Germinal center (tissue), 1 donor: ENCODE measurements at places on chromosomes 5 and 9.
A peak's percentile ranks its signal among the peaks of the same experiment; 100 is the strongest.

DNA sequence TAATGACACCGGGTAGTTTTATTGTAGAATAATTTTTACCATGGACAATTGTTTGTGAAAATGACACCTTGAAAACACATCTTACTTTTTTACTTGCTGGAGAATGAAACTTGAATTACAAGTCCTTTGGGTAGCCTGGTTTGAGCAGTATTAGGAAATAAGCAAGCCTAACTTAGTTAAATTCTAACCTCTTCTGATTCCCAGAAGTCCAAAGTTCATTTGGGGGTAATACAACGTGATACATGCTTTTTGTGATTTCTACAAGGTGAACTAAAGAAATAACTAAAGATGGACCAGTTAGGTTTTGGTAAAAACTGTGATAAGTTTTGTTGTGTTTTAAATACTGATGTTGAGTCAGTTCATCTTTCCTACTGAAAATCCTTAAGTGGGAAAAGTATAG, 135.4 kb upstream of the DMRT1 start:
- no peak for DNase-seq

GRCh38 chr9:86353655-86354010, 577 bp downstream of the TUT7 start:
- no peak for DNase-seq

DNA sequence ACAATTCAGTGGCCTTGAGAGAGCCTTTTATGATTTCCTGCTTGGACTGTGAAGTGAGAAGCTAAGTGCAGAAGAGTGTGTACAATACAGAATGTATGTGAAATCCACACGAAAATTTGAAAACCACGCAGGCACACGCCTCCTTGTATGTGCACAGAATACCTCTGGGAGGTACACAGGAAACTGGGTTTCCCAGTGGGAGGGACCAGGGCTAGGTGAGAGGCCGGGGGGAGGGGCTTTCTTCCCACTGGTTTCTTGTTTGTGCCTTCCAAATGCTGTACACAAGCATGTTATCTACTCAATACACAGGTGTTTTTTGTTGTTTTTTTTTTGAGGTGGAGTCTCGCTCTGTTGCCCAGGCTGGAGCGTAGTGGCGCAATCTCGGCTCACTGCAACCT, 16.1 kb downstream of the C9orf50 start:
- DNase-seq, result no peak

GRCh38 chr5:16881251-16881650, 54.8 kb downstream of the MYO10 start:
- DNase-seq, result no peak

- DNase-seq, result no peak
These were observed 93.6 kb downstream of the ROR2 start for GRCh38 chr9:91856419-91856818.

DNA sequence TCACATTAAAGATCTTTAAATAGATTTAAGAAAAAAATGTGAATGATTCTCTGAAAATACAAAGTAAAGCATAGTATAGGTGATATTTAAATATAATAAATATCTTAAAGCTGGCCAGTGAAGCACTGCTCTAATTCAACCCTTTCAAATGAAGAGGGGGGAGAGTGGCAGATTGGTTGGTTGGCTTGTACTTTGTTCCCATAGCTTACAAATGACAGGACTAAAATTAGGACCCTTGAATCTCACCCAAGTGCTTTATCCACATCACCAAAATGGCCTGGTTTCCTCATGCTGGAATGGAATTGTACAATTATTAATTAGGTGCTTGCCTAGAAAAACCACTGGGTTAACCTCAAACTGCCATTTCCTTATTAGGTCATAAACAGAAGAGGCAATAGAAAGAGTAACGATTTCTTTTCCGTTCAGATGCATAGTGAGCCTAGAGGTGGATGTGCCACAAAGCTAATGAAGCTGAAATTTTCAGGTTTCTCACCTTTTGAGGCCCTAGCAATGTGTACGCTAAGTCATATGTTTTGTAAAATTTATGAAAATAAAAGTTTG, 354.5 kb upstream of the CDH6 start:
- DNase-seq, result no peak

GRCh38 chr5:167684251-167684650, 607.2 kb upstream of the WWC1 start:
- no peak for DNase-seq

- DNase-seq, result no peak
These were observed 27.2 kb downstream of the C9orf152 start for GRCh38 chr9:110180511-110181434.

DNA sequence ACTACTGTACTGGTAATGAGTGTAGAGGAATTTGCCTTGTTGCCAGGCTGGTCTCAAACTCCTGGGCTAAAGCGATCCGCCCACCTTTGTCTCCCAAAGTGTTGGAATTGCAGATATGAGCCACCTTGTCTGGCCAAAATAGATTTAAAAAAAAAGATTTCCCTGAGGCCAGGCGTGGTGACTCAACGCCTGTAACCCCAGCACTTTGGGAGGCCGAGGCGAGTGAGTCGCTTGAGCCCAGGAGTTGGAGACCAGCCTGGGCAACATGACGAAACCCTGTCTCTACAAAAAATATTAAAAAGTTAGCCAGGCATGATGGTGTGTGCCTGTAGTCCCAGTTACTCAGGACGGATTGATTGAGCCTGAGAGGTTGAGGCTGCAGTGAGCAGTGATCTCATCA, 62.5 kb downstream of the IPO11 start:
- no peak for DNase-seq

GRCh38 chr5:157767689-157768088, 24.2 kb downstream of the LSM11 start:
- DNase-seq, result no peak

- DNase-seq, result no peak
These were observed 44.9 kb downstream of the APBA1 start for GRCh38 chr9:69627281-69627680.

DNA sequence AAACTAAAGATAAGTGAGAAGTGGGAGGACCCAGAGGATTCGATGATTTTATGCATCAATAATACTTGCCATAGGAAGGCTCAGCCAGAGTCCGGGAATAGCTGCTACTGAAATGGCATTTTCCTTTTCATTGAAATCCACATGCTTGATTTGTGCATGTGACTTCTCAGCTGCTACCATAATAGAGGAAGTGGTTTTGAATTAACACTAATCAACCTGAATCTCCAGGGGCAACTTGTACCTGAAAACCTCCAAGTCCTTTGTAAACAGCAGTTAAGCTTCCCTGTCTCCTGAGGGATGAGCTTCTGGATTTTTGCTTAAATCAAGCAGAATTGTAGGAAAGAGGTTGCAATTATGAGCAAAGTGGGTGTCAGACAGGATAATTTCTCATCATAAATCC, 124.9 kb downstream of the PPP2R2B start:
- no peak for DNase-seq

DNA sequence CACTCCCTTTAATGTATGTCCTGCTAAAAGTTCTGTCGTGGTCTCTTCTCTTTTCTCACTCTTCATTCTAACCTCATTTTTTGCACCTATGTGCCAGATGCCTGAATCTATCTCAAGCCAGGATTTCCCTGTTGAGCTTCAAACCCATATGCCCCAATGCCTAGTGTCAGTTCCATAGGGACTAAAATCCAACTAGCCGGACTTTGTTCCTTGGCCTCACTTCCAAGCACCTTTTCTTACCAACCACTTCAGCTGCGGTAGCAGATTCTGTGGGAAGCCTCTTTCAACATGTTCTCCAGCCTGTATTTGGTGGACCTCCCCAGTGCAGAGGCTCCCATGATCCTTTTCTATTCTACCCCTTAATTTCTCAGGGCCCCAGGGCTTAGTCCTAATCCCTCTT, 17.5 kb downstream of the C9orf57 start:
- DNase-seq, result no peak

- no peak for DNase-seq
These were observed 331.3 kb downstream of the ASTN2 start for GRCh38 chr9:117083559-117083958.

GRCh38 chr9:123541411-123541810, 185.4 kb downstream of the CRB2 start:
- DNase-seq, result no peak

DNA sequence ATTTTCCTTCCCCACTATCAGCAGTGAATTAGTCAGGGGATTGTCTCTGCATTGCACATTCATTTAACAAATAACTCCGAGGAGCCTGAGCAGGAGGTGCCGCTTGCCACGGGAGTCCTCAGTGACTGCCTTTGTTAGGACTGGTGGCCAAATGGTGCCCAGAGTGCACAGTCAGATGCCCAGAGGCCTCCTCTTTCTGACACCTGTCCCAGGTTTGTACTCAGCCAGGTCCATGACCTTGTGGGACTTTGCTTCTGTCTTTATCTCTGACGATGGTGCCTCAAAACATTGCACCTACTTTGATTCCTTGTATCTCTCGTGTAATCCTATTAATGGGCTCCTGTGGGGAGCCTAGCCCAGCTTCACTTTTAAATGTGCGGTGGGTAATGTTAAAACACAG, 4.3 kb downstream of the SRD5A1 start:
- no peak for DNase-seq

DNA sequence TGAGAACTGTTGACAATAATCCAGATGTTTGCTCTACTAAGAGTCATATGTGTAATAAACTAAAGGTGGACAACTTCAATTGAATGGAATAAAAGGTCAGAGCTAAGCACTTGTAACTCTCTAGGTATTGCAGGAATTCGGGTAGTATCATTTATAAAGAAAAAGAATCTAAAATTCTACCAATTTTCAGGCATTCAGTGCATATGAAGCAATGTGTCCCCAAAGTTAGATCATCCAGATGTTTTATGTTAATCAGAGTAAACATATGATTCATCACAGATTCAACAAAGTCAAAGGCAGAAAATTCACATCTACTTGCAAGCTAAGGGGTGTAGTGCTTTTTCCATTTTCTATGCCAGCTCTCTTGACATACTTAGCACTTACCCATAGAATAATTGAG, 477.1 kb downstream of the PDE4D start:
- no peak for DNase-seq

DNA sequence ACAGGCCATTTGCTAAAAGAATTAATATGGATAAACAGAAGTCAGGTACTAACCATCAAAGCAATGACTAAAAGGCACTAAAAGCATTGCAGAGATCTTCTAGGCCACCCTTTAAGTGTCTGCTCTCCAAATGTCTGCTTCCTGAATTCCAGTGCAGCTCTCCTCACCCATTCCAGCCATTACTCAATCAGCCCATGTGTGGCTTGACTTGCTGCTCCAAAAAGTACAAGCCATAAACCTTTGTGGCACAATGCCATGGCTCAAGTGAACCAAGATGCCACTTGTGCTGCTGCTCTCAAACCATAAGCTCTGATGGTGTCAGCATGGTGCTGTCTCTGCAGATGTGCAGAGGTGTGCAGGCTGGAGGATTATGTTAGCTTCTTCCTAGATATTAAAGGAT, 290.2 kb upstream of the POU5F2 start:
- DNase-seq, result no peak

DNA sequence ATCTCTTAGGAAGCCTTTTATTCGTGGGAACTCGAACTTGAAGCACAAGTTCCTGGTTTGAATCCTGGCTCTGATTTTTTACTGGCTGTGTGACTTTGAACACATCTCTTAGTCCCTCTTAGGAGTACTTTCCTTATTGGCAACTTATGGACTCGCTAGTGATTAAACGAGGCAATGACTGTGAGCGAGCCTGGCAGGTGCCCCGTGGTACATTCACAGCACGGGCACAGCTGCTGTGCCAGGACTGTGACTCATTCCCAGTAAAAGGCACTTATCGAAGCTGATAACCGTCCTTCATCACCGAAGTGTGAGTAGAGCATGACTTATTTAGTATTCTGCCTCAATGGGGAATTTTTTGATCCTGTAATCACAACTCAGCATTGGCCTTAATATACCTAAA, 22.7 kb downstream of the CFAP90 start:
- DNase-seq, result no peak

DNA sequence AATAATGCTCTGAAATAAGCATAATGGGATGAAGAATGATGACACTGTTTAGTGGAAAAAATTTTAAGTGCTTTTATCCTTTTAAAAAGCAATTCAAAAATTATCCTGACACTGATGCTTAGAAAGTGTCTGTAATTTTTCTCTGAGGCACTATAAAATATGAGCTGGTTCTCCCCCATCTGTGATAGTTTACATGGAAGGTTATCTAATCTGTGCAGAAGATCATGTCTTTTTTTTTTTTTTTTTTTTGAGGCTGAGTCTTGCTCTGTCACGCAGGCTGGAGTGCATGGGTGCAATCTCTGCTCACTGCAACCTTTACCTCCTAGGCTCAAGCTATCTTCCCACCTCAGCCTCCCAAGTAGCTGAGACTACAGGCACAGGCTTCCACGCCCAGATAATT, 15.2 kb upstream of the TAF11L2 start:
- no peak for DNase-seq

- peak; percentile 52 for DNase-seq
These were observed 6.4 kb upstream of the NOTCH1 start for GRCh38 chr9:136552117-136552703.

GRCh38 chr5:141338538-141339306, at the start of gene PCDHGA2:
TSS of gene PCDHGA2 (plus strand) at chr5:141338760.
- DNase-seq, result peak; percentile 64

GRCh38 chr5:59326596-59326995, 566.9 kb downstream of the PDE4D start:
- no peak for DNase-seq

DNA sequence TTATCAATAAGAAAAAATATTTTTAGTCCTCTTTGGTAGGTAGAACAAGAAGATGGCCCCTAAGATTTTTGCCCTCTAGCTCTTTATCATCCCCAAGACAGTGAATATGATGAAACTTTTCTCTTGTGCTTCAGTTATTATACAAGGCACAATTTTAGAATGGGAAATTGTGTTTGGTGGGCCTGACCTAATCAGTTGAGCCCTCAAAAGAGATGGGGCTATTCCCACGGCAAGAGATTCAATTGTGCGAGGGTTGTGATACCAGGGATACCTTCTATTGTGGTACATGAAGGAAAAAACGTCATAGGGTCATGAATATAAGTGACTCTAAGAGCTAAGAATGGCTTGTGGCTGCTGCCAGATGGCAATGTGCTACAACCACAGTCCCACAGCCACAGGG, 94.0 kb upstream of the COX7C start:
- no peak for DNase-seq

GRCh38 chr5:155872629-155873220, 454.2 kb upstream of the SGCD start:
- no peak for DNase-seq

DNA sequence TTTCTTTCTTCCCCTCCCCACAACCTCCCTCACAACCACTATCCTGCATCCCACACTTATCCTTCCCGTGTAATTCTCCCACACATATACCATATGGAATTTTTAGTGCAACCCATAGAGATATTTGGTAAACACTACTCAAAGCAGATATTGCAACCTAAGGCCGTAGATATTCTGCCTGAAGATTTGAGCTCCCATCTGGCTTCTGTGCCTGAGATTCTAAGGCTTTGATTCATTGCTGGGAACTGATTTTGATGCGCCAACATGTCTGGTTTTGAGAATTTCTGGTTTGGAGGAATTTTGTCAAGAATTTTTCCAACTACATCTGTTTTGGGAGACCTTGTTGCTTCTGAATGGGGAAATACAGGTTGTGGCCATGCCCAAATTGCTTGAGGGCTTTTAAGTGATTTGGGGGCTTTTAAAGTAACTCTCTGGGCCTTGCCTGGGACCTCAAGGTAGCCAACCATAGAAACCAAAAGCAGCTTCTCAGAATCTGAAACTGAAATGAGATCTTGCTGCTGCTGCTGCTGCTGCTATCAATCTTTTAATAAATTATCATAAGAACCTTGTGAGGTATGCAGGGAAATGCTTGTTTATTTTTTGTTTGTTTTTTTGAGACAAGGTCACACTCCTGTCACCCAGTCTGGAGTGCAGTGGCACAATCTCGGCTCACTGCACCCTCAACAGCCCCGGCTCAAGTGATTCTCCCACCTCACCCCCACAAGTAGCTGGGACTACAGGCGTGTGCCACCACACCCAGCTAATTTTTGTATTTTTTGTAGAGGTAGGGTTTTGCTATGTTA, 36.2 kb downstream of the PLAC8L1 start:
- no peak for DNase-seq
